ENCODE measurements at places on chromosomes 3 and 15.

GRCh38 chr3:172595664-172596393, 72.6 kb upstream of the TNFSF10 start:
- no peak for DNase-seq

GRCh38 chr15:68528626-68529290, 50.0 kb upstream of the CORO2B start:
- DNase-seq, result no peak

DNA sequence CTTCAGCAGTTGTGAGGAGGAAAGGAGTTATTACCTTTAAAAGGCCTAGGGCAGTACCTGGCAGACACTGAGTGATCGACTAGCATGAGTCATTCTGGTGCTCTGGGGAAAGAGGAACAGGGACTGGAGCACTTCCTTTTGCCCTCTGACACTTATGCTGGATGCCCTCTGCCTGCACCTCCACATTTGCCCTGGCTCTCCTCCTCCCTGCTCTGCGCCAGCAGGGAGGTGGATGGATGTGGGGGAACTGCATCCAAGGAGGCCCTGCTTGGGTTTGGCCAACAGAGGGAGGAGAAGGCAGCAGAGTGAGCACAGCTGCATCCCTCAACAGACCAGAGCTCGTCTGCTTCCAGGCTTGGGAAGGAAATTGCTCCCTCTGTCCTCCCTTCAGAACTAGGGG, 75.0 kb downstream of the SEMA5B start:
- DNase-seq, result no peak

DNA sequence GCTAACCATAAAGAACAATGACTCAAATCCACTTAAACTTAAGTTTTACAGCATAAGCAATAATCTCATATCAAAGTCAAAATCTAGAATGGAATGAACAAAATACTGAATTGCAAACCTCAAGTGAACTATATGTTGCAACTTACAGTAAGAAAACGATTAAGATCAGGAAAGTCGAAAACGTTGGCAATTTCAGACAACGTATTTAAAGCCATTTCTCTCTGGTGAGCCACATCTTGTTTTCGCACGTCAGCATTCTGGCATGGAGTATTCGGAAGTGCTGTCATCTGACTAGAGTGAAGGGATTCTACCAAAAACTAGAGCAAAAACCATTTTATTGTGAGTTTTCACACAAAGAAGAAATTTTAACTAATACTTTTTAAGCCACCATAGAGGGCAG, 28.5 kb downstream of the ATR start:
- no peak for DNase-seq

DNA sequence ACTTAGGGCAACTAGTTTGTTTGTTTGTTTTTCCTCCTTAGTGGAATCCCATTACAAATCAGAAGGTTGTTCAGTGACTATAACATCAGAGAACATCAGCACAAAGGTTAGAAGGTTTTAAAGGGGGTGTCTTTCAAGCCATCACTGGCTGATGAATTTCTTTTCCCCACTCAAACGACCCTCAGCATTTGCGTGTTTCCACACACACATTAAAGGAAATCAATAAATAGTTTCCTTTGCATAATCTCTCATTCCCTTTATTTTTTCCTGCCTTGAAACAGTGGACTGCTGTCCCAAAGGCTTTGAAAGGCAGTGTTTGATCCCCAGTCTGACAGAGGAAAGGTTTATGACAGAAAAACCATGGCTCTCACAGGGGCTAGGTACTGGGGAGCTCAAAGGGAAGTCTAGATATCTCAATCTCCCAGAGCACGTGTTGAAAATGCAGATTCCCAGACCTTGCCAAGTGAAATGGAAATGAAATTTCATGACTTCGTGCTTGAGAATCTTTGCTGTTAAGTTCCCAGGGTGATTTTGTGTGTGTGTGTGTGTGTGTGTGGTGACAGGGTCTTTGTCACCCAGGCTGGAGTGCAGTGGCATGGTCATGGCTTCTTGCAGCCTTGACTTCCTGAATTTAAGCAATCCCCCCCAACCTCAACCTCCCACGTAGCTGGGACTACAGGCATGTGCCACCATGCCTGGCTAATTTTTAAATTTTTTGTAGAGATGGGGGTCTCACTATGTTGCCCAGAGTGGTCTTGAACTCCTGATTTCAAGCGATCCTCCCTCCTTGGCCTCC, 2.2 kb upstream of the INTS14 start:
- DNase-seq, result no peak

GRCh38 chr3:117355566-117355965, 646.0 kb downstream of the TUSC7 start:
- no peak for DNase-seq

GRCh38 chr3:150184426-150185071, 213.9 kb upstream of the PFN2 start:
- DNase-seq, result no peak

DNA sequence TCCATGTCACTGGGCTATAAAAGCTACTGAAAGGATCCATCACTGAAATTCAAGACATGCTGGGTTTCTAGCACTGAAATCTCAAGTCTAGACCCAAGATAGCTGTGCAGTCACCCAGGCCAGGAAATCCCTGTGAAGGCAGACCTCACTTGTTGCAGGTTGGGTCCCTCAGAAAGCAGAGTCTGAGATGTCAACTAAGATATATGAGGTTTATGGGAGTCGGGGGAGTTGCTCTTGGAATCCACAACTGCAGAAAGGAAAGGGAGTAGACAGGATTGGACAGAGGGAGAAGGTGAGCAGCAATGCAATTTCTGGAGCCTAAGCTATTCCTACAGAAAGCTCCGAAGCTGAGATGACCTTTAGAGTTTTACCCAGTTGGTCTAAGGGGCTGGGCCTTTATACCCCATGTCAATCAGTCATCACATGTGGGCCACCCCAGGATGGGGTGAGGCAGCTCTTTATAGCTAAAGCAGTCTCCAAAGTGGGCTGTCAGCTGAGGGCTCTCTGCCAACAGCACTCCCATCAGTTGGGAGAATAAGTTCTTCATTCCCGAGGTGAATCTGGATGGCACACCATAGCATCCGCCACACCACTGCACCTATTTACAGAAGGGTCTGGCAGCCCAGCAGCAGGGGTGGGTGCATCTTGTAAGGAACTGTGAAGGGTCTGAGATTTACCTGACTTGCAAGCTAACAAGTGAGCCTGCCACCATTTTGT, 52.3 kb upstream of the ACVR2B start:
- DNase-seq, result no peak

- DNase-seq, result no peak
Measured at GRCh38 chr15:94606286-94606685, 374.9 kb downstream of the MCTP2 start.

- DNase-seq, result no peak
Measured at GRCh38 chr3:123186695-123187094, 15.0 kb upstream of the SEC22A start.

- DNase-seq, result no peak
Measured at GRCh38 chr15:43854801-43855200, 28.0 kb downstream of the WDR76 start.

GRCh38 chr3:112304611-112305010, 10.6 kb upstream of the SLC9C1 start:
- no peak for DNase-seq

DNA sequence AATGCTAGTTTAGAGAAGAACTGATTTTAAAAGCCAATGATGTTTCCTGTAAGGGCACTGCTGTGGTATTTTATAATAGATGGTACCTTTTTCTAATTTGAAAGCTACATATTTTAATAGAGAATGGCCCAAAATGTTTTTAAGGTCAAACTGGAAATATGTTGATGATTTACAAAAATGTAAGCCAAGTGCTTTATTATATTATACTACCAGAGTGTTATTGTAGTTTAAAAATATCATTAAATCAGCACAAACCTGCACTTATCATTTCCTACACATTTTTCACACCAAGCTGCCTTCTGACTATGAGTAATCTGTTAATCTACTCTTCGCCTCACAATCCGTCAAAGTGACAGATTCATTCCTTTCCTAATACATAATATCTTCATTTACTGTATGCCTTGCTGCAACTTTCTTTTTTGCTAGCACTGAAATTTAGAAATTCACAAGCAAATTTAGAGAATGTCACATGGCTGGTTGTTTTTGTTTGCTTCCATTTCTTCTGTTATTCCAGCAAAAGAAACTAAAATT, 126.4 kb upstream of the FAM3D start:
- no peak for DNase-seq

DNA sequence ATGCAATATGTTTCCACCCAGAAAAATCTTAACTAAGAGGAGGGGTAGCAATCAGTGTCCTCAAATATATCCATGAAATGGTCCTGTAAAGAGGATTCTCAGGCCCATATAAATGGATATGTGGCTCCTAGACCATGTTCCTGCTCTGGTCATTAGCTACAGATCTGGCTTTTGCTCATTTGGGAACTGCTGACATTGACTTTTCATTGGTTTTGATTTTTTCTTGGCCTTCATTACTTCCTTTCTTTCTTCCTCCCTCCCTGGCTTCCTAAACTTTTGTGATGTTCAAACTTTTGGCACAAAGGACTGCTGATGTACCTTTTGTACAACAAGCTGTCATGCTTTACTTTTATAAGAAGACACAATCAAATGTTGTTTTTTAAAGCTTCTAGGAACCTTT, 41.6 kb upstream of the SNRK start:
- no peak for DNase-seq

GRCh38 chr3:66256806-66257205, 36.0 kb downstream of the SLC25A26 start:
- DNase-seq, result no peak

- no peak for DNase-seq
Measured at GRCh38 chr3:17555525-17555924, 186.9 kb downstream of the TBC1D5 start.

GRCh38 chr3:179482857-179483256, 31.6 kb upstream of the GNB4 start:
- no peak for DNase-seq

- DNase-seq, result no peak
Measured at GRCh38 chr3:85726241-85726640, 767.5 kb downstream of the CADM2 start.

DNA sequence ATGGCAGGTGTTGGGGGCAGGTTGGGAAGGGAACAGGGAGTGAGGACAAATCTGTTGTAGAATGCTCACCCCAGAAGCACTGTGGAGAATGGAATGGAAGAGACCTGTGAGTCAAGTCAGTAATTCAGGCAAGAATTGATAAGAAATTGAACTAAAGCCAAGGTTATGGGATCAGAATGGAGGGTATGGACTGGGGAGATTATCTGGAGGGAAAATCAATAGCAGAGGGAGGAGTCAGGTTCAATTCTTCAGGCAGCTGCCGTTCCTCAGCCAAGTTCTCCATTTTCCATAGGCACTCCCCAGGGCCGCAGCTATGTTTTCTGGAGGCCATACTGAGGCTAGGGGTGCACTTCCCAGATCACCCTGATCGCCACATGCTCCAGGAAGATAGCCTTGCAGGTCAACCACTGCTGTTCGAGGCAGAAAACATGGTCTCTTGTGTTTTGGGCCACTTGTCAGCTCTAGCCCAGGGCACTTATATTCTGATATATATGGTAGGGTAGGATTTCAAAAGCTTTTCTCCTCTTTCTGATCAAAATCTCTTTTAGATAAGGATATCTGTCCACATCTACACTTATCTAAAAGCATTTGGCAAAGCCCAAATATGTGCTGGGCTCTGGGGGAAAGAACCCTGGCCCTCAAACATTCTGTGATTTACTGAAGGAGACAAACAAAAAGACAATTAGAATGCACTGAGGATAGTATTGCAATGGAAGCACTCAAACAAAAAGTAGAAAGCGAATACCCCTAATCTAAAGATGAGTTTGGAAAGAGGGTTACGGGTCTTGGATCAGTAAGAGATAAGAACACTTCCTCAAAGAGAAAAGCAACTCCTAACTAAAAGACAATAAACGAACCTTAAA, 92.3 kb downstream of the TMEM212 start:
- DNase-seq, result no peak

DNA sequence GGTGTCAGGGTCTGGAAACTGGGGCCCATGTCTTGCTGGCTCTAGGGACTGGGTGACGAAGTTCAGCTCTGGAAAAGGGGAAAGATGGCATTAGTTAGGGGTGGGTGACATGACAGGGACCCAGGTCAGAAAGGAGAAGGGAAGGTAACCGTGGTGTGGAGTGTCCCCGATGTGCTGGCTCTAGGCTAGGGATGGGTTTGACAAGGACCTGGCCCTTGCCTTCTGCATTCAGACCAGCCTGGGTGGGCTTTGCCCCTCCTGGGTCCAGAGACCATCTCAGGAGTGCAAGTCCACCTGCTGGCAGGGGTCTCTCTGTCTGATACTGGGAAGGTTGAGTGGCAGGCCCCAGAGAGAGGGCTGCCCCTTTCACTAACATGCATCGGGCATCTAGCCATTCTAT, 28.7 kb upstream of the ATP2B2 start:
- no peak for DNase-seq

GRCh38 chr15:61489571-61489970, 260.5 kb upstream of the RORA start:
- DNase-seq, result no peak

DNA sequence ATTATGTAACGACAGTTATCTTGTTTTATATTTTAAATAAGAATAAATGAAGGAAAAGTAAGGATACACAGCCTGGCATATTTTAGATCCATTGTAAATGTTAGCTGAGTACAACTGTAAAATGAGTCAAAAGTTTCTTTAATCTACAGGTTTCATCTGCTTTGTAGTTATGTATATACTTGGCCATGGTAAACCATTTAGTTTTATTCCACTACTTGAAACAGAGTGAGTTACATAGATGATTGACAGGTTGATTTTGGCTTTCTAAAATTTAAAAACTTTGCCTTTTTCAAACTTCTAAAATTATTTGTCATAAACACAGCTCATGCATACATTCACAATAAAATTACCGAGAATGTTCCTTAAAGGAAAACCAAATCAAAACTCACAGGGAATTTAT, 371.2 kb downstream of the ROBO1 start:
- DNase-seq, result no peak

DNA sequence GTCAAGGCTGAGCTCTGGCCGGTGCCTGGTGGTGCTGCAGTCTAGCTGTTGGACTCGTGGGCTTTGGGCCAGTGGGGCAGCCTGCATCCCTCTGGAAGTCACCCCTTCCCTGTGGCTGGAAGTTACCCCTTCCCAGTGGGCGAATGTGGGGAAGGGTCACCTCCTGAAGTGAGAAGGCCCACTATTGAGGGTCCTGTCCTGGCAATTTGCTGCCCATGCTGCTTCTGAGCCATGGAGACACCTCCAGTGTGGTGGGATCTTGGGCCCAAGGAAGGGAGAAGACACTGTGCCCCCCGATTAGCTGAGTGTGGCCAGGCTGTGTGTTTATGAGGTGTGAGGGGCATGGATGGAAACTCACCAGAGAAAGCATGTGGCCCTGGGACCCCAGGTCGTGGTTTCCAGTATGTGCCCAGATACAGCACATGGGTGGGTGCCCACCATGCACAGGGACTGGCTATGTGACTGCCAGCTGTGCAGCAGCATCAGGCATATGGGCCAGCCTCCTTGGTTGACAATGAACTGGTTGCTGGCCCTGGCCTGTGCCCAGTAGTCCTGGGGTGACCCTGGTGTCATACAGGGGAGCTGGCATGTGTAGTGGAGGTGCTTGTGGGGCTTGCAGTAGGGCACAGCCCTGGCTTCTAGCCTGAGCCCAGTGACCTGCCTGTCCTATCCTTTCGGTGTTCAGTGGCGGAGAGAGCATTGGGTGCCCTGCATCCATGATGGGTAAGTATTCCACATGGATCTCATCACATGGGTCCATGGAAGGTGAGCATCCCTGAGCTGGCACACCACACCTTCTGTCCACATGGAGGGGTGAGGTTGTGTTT, 221.2 kb downstream of the SNRPN start:
- DNase-seq, result no peak

- no peak for DNase-seq
Measured at GRCh38 chr3:4656626-4657328, 163.6 kb downstream of the ITPR1 start.

- no peak for DNase-seq
Measured at GRCh38 chr3:128339491-128340012, 127.1 kb downstream of the DNAJB8 start.
